Adipose tissue (tissue), 3 donors: ENCODE measurements at places on chromosomes 13 and 19. TPM values are rescaled to one million over a fixed set of nuclear protein-coding genes. Genes with fewer than 3 reads are reported as not detected.

PGLYRP2 gene
- polyA plus RNA-seq = 0.06 TPM

ZNF699 gene
- polyA plus RNA-seq = 1.4 TPM

GAPDHS gene
- not detected for polyA plus RNA-seq

KLF1 gene
- polyA plus RNA-seq = 0.07 TPM

ZNF420 gene
- 2.7 TPM for polyA plus RNA-seq

RNF113B gene
- polyA plus RNA-seq = not detected

MIA gene
- 0.61 TPM for polyA plus RNA-seq

P2RY11 gene
- 3.6 TPM for polyA plus RNA-seq

ZNF558 gene
- polyA plus RNA-seq = 11.8 TPM

IGFL2 gene
- polyA plus RNA-seq = 0.22 TPM

PVR gene
- polyA plus RNA-seq = 12.7 TPM

APOC4 gene
- polyA plus RNA-seq = not detected

PPP1R13L gene
- 11.1 TPM for polyA plus RNA-seq

SMIM17 gene
- not detected for polyA plus RNA-seq

CEACAM7 gene
- 0.23 TPM for polyA plus RNA-seq

KIR2DL4 gene
- not detected for polyA plus RNA-seq

HPN gene
- 5.4 TPM for polyA plus RNA-seq

RDH8 gene
- polyA plus RNA-seq = 0.12 TPM

CEACAM20 gene
- not detected for polyA plus RNA-seq

TUBA3C gene
- polyA plus RNA-seq = not detected

NLRP12 gene
- polyA plus RNA-seq = 0.08 TPM

SLC25A41 gene
- polyA plus RNA-seq = 0.22 TPM

DACH1 gene
- 0.62 TPM for polyA plus RNA-seq

C1QTNF9B gene
- polyA plus RNA-seq = 0.94 TPM

PEAK3 gene
- polyA plus RNA-seq = 0.45 TPM

NMRK2 gene
- 1.1 TPM for polyA plus RNA-seq

ZNF709 gene
- 0.49 TPM for polyA plus RNA-seq

SHANK1 gene
- 0.33 TPM for polyA plus RNA-seq

IGLON5 gene
- 0.11 TPM for polyA plus RNA-seq

SPART gene
- 33.5 TPM for polyA plus RNA-seq

KLK4 gene
- polyA plus RNA-seq = not detected

SPTBN4 gene
- 2.2 TPM for polyA plus RNA-seq

GJB6 gene
- polyA plus RNA-seq = 0.49 TPM

ATP1A3 gene
- not detected for polyA plus RNA-seq

CEACAM16 gene
- not detected for polyA plus RNA-seq

SERPINE3 gene
- 0.07 TPM for polyA plus RNA-seq

KCNJ14 gene
- polyA plus RNA-seq = 0.58 TPM

PCDH8 gene
- polyA plus RNA-seq = 0.07 TPM

KLK5 gene
- 0.28 TPM for polyA plus RNA-seq

TNNI3 gene
- polyA plus RNA-seq = 30.8 TPM

CGB5 gene
- not detected for polyA plus RNA-seq

IZUMO4 gene
- polyA plus RNA-seq = 18.7 TPM

SIGLEC12 gene
- 0.08 TPM for polyA plus RNA-seq

NBEA gene
- polyA plus RNA-seq = 1.4 TPM

FFAR3 gene
- 0.46 TPM for polyA plus RNA-seq

HDGFL2 gene
- polyA plus RNA-seq = 24.6 TPM

ACER1 gene
- not detected for polyA plus RNA-seq

PTGIR gene
- 3.5 TPM for polyA plus RNA-seq

TTYH1 gene
- polyA plus RNA-seq = 0.70 TPM

IFNL1 gene
- polyA plus RNA-seq = not detected

ZNF135 gene
- polyA plus RNA-seq = 3.4 TPM

CEACAM1 gene
- 1.4 TPM for polyA plus RNA-seq

FAM216B gene
- polyA plus RNA-seq = not detected

SELENOV gene
- not detected for polyA plus RNA-seq

C19orf73 gene
- polyA plus RNA-seq = 1.5 TPM

PTPRS gene
- polyA plus RNA-seq = 106 TPM

ZNF792 gene
- 2.7 TPM for polyA plus RNA-seq

ZNF726 gene
- polyA plus RNA-seq = 0.28 TPM

FGF9 gene
- polyA plus RNA-seq = 1.0 TPM
